Neuronal stem cell (in vitro differentiated cells): ENCODE measurements at places on chromosomes 3 and 15.

- peaks cover 10% of the 10 kb centered on the region for H3K36me3 ChIP-seq
- no peak for DNase-seq
- no peak overlapping the region for H3K4me3 ChIP-seq
- H3K27me3 ChIP-seq, result no peaks in the 10 kb centered on the region
- no peak overlapping the region for H3K27ac ChIP-seq
Observed at GRCh38 chr15:74468341-74469032, 7.5 kb upstream of the UBL7 start.

- H3K4me3 ChIP-seq, result no peak overlapping the region
- DNase-seq, result no peak
Observed at GRCh38 chr15:32856753-32857152, 138.9 kb downstream of the GREM1 start.

DNA sequence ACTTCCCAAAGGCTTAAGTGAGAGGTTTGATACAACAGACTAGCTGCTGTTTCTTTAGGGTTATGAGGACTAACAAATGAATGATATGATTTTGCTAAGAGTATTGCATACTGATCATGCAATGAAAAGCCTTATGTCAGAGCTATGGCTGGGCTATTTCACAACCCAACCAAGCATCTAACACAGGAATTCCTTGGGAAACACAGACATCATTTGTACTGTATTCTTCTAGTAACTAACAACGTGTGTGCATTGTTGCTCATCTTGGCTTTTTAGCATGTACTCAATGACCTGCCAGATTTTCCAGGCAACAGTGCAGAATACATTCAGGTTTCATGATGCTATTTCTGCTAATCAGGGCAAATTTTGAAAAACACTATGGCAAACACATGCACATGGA is 19.3 kb downstream of the PDZRN3 start:
- peaks cover 49% of the 10 kb centered on the region for H3K4me1 ChIP-seq
- peaks cover 41% of the 10 kb centered on the region for H3K36me3 ChIP-seq
- H3K27me3 ChIP-seq, result no peaks in the 10 kb centered on the region
- no peak overlapping the region for H3K27ac ChIP-seq
- H3K4me3 ChIP-seq, result no peak overlapping the region

GRCh38 chr3:138861798-138862197 is 27.1 kb upstream of the PIK3CB start:
- no peaks in the 10 kb centered on the region for H3K36me3 ChIP-seq
- H3K27me3 ChIP-seq, result peaks cover 5% of the 10 kb centered on the region
- peaks cover 22% of the 10 kb centered on the region for H3K4me1 ChIP-seq
- peak; percentile 42 for DNase-seq
